CD4-positive, alpha-beta T cell treated with Interferon alpha-2 for 1 hour (primary cell): ENCODE measurements at places on chromosomes 11 and 22.

DNA sequence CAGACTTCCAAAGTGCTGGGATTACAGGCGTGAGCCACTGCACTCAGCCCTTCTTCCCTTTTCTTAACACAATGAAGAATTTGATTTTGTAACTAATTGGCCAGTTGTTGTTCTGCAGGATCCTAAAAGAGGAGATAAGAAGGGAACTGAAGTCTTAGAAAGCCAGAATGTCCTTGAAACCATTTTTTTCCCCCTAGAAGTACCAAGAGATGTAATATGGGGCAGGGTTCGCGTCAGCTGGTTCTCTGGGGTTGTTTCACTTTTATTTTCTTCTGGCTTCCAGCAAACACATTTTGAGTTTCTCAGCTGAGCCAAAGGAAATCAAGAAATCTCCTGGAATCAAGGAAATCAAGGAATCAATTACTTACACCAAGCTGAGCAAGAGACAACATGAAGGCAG, 7.6 kb upstream of the NUCB2 start:
- DNase-seq, result no peak

GRCh38 chr11:113668255-113668654, 37.9 kb downstream of the TMPRSS5 start:
- DNase-seq, result no peak

DNA sequence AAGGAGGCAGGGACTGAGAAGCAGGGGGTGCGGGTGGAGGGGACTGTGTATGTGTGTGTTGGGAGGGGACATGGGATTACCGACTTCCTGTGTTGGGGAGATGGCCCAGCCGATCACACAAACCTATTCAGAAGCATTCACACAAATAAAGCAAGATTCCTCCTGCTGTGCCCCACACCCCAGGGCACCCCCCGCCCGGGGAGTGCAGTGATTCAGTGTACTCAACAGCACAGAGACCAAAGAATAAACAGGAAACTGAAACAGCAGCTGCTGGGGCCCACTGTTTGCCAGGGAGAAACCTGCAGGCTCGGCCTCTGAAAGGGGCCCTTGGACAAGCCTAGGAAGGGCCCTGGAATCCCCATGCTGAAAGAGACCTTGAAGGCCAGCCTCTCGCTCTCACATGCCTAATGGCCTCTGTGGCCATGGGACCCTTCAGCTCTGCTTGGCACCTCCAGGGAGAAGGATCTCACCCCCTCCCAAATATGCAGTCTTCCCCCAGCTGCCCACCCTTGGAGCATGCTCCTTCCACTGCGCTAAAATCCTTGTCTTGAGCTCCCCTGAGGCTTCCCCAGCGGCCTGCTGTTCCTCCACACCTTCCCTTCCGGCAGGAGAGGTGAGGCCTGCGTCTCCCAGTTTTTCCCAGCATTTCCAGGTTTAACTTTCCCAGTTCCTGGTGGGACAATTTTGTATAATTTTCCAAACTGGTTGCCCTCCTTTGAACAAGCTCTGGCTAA, 72.9 kb downstream of the CSNK2A3 start:
- DNase-seq, result no peak

- peak; percentile 69 for DNase-seq
Measured at GRCh38 chr11:93740730-93741093, 583 bp downstream of the TAF1D start.

GRCh38 chr11:132028380-132029240, 658.2 kb downstream of the NTM start:
- DNase-seq, result peak; percentile 6

DNA sequence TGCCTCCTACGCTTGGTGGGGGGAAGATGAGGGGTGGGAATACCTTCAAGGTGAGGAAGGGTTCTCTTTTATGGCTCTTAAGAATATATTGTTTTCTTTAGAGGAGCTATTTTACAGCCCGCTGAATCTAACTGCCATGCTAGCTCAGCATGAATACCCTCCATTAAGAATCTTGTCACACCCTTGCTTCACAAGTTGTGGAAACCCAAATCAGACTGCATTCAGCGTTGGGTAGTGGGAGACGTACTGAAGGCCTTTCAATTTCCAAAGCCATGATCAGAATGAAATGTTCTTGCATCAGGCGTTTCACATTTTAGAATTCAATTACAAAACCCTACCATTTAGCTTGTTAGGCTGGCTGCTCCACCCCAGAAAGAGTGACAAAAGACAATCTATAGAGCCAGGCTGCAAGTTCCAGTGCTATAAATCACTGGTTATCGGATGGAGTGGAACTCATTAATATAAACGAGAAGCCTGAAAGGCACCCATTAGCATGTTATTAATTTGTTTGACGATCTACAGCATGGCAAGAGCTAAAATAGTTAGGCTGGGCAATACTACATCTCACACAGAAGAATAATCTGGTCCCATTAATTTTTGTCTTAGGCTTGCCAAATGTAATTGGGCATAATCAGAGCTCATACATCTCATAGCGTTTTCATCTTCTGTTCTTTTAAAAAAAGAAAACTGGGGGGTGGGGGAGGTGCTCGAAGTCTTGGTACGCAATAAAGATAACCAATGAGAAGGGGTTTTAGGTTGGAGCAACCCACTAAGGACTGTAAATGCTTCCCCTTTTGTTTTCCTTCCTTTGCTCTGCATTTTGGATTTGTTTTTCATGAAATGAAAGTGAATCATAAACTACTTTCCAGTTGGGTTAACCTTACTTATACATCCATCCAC, 57.5 kb downstream of the ABTB2 start:
- DNase-seq, result peak; percentile 9

- no peak for DNase-seq
Measured at GRCh38 chr11:129702410-129703398, 112.9 kb upstream of the TMEM45B start.

GRCh38 chr22:48535868-48536540, 1291.7 kb downstream of the BRD1 start:
- no peak for DNase-seq

GRCh38 chr11:20208622-20209111, 48.4 kb upstream of the DBX1 start:
- DNase-seq, result no peak

DNA sequence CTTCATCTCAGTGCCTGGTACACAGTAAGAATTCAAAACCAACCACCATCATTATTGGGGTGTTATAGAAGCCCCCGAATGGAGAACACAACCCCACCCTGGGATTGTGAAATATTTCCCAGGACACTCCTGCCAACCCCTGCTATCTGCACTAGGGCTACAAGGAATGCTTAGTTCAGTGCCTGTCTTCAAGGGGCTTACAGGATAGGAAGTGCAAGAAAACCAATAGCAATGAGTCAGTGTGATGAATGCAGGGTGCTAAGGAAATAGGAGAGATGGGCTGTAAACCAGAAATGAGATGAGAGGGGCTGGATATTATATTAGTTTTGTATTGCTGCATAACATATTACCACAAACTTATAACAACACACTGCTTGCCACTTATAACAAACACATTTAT, 965 bp upstream of the ASCC2 start:
- no peak for DNase-seq

- DNase-seq, result no peak
Measured at GRCh38 chr11:111285189-111286091, 12.9 kb upstream of the POU2AF3 start.

DNA sequence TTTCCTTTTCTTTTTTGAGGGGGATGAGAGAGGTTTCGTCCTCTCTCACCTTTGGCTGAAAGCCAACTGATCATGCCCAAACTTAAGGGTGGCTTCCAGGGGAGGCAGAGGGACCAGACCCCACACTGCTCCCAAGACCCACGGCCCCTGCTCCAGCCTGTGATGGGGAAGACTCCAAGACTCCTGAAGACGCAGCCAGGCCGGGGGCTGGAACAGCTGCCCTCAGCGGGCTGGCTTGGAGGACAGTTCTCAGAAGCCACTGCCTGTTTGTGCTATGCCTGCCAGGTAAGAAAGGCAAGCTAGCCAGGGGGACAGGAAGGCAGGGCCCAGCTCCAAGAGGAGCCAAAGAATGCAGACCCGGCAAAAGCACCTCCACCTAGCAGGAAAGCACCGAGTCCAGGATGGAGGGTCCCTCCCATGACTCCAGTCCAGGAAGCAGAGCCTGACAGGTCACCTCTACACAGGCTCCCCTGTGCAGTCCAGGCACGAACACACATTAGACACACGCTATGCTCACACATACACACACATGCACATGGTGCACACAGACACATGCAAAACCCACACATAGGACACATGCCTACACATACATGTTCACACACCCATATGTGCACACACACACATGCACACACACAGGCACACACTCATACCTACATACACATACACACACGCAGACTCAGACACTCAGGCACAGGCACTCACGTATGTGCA, 31.3 kb downstream of the GNB1L start:
- no peak for DNase-seq

- DNase-seq, result no peak
Measured at GRCh38 chr11:44128729-44129128, 33.3 kb downstream of the EXT2 start.

GRCh38 chr11:128052912-128053641, 534.3 kb downstream of the ETS1 start:
- peak; percentile 57 for DNase-seq

GRCh38 chr22:46726066-46726985, 11.7 kb downstream of the CERK start:
- DNase-seq, result no peak

DNA sequence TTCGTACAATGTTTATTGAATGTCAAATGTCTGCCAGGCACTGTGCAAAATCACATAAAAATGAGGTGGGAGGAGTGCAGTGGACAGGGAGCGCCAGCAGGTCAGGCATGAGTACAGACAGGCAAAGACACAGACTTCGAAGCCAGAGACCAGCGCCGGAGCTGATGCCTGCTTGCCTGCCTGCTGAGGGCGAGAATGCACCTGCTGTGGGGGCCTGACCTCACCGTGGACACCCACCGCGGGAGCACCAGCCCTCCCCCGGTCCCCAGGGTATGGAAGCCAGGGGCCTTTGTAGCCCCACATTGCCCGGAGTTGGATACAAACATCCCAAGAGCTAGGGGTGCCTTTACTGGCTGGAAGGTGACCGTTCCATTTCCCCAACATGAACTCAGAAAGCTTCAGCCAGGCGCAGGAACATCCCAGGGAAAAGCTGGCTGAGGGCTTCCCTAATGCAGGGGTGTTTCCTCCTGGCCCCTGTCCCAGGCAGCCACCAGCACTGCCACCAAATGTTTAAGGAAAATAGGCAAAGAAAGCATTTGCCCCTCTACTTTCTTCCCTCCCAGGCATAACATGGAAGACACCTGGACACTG, 17.9 kb downstream of the IFITM10 start:
- no peak for DNase-seq

DNA sequence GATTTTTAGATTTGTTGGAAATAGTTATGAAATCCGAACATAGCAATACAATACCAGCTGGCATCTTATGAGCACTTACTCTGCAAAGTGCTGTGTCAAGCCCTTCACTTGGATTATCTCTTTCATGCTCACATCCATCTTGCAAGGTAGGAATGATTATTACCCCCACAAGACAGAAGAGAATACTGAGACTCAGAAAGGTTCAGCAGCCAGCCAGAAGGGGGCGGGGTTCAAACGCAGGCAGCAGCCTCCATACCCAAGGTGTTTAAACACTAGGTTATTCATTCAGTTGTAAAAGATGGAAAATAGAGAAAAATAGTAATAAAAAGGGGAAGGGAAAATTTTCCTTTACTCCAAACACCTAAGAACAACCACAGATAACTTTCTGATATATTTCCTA, 158.5 kb downstream of the CCDC34 start:
- DNase-seq, result no peak

GRCh38 chr11:130624971-130625544, 176.6 kb downstream of the ADAMTS15 start:
- DNase-seq, result no peak

DNA sequence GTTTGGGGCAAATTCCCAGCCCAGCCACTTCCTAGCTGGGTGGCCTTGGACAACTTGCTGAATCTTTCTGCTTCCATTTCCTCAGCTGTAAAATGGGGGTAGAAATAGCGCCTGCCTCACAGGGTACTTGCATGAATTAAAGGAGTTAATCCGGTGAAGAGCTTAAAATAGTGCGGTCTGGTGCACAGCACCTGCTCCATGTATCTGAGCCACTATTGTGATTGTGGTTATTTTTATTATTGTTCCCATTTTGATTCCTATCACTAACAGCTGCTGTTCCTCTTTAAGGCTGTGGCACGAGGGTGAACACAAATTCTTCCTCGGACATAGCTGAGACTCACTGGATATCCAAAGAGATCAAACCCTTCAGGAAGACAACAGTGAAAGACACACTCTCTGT, 46.9 kb upstream of the TP53I11 start:
- DNase-seq, result no peak

DNA sequence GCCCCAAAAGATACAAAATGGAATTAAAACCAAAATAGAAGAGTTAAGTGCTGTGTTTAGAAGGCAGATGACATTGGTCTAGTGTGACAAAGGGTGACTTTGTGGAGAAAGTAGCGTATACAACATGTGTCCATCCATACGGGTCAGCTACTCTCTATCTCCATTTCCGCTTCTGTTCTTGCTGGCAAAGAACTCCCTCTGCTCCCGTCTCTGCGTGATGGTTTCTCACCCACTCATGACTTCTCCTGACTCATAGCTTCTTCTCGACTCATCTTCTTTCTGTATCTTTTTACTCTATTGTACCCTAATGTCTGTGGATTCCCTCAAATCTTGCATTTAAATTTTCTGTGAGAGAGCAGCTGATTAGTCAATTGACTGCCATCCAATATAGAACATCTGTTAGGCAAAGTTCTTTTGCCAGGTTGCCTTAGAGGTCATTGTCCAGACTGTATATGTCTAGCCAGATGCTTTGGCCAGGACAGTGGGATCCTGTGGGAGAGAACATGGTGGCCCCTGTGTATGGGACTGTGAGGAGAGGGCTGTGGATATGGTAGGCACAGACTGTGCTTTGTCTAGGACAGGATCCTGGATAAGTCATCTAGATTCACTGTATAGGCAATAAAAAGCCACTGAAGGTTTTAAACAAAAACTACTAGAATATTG, 28.4 kb downstream of the MMP13 start:
- DNase-seq, result no peak
